Caco-2 (cell line): ENCODE measurements at places on chromosomes 4 and X.

DNA sequence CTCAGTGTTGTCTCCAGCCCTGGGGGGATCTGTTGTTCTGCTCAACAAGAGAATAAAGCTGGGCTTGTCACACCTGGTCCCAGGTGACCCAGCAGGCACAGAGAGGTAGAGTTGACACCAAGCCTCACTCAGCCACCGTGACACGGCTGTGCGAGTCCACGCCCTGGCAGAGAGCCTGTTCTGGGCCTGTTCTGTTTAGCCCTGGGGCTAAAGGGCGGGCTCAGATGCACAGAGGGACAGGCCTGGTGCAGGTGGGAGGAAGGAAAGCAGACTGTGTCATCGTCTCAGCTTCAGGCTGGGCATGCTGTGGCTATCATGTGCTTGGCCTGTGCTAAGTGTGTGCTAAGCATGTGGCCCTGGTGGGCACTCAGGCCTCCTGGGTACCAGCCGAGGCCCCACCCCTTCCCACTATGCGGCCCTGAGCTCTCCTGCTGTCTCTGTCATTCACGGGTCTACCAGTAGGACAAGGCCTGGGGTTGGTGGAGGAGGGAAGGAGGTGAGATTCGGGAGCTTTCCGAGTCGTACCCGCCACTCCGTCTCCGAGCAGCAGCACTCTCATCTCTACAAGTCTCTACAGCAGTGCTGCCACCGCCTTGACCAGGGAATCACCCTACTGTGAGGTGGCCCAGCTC lies 10.8 kb downstream of the WFS1 start:
- no peak for DNase-seq

- DNase-seq: no peak
Measured at GRCh38 chrX:85024562-85024961, 20.9 kb downstream of the APOOL start.

- no peak for DNase-seq
Measured at GRCh38 chr4:160523231-160523630, 1420.4 kb downstream of the RAPGEF2 start.

DNA sequence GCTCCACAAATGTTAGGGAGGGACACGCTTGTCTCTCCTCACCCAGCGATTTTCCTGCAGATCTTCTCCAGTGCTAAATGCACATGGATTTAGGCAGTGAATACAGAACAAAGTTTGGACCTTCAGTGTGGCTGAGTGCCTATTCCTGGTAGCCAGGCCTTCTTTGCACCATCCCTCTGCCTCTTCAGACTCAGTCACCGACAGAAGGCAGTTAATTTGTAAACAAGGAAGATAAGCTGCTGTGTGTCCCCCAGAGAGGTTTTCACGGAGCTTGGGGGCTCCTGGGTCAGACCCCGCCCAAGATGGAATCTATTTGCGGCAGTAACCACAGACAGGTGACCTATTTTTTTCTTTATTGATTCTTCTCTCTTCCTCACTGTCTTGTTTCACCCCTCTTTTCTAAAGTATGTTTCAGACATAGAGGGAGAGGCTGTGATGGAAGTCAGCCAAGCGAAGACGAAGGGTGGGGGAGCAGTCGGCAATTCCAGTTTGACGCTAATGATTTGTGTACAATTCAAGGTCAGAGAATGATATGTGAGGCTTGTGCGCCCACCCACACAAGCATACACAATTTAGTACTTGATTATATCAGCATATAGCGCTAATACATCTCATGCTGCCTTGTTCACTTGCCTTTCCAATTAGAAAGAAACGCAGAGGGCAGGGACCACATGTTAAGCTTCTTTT lies 200.8 kb downstream of the MGST2 start:
- DNase-seq: no peak
